ENCODE measurements at places on chromosomes 7 and 10. TPM values are rescaled to one million over a fixed set of nuclear protein-coding genes. Genes with fewer than 3 reads are reported as not detected.
A peak's percentile ranks its signal among the peaks of the same experiment; 100 is the strongest.

The COL26A1 gene
- polyA plus RNA-seq: not detected

The ANKRD30A gene
- polyA plus RNA-seq: not detected

The GIMAP1 gene
- not detected for polyA plus RNA-seq

DNA sequence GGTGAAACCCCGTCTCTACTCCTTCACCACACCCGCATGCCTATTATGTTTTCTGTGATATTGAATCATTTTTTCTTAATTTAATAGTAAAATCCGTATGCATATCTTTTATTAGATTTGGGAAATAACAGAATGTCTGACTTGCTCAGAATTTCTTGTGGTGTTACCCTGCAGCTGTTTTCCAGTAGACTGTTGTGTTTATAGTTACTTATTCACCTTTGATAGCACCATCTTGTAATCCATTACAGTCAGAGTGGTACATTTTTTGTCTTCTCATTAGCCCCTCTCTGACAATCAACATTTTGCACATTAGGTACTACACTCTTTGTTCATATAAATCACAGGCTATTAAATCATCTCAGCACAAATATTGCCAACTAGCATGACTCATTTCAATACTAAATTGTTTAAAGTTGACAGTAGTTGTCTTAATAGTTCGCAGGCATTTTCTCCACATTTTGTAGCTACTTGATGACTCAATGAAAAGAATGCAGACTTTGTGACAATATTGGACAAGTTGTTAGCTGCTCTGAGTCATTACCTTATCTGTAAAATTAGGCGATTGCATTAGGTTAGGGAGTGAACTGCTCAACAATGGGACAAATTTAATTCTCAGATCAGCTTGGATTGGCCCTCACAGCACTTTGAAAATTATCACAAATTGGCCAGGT, 17.8 kb upstream of the SLC16A12 start:
- DNase-seq: peak; percentile 88

GRCh38 chr7:24884401-24884800, 95.6 kb downstream of the OSBPL3 start:
- DNase-seq: no peak

GRCh38 chr7:92244808-92245486, 767 bp downstream of the KRIT1 start:
- DNase-seq: peak; percentile 22

GRCh38 chr7:29684787-29685650, 121.3 kb upstream of the WIPF3 start:
- DNase-seq: peak; percentile 65

DNA sequence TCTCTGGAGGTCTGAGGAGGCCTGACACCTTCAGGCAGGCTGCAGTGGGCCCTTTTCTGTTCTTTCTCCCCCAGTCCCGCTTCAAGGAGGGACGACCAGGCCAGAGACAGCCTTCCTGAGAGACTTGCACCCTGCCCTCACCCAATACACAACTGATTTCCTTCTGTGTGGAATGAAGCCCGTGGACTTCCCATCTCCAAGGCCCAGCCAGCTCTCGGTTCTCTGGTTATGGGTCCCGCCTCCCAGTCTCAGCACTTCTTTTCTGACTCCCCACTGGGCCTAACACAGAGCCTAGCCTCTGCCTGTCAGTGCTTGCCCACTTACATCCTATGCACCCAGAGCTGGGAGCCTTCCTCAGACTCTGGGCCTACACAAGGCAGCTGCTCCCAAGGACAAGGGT, 24.1 kb upstream of the ADCYAP1R1 start:
- no peak for DNase-seq
